ENCODE measurements at places on chromosomes 13 and 19.

GRCh38 chr13:34164582-34164981, 346.6 kb downstream of the RFC3 start:
- no peak for DNase-seq

DNA sequence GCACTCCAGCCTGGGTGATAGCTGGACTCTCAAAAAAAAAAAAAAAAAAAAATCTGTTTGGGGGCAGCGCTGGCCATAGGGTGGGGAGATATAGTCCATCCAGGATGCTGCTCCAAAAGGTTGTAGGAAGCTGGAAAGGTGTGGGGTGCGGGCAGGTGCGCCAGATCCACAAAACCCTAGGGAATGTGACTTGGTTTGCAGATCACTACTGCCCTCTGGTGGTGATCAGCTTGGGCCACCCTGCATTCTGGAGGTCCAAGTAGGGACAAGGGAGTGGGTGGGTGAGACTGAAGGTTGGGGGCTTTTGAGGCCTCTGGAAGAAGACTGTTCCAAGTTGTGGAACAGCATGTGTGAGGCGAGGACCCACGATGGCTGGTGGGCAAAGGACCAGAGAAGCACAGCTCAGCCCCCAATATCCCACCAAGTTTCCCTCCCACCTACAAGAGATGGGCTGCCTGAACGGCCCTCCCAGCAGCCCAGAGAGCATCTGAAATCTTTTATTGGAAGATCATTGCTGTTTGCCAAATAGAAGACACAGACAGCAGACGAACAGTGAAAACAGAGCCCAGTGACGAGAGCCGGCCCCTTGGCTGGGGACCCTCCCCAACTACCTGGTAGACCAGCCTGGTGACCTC, 10.4 kb upstream of the TYK2 start:
- DNase-seq, result peak; percentile 45

GRCh38 chr19:29324291-29324680, 111.3 kb upstream of the UQCRFS1 start:
- DNase-seq, result no peak

DNA sequence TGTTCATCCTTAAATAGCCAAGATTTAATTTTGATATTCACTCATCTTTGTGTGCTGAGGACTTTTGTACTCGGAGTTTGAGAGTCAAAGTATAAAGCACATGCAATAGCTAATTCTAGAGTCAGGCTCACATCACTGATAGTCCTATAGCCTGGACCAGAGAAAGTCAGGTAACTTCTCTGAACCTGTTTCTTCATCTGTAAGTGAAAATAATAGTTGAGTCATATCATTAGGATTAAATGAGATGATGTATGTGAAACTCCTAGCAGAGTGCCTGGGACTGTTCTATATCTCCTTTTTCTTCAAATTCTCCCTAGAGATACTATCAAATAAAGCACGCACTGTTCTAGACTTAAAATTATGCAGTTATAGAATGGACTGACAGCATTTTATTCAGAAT, 9.0 kb downstream of the CHAMP1 start:
- no peak for DNase-seq

DNA sequence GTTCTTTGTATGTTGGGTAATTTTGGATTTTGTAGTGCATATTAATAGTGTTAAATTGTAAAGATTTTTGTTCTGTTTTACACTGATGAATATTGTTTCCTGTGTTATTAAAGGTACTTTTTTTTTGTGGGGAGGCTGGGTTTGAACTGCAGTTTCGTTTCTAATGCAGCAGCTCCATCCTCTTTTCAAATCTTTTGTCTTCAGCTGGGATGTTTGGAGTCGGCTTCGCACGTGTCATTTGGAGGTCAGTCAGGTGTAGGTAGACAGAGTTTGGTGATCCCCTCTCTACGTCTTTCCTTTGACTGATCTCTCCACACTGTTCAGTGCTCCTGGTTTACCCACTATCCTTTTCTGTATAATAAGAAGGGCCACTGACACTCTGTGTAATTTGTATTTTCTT, 30.3 kb downstream of the TDRD3 start:
- DNase-seq, result no peak

DNA sequence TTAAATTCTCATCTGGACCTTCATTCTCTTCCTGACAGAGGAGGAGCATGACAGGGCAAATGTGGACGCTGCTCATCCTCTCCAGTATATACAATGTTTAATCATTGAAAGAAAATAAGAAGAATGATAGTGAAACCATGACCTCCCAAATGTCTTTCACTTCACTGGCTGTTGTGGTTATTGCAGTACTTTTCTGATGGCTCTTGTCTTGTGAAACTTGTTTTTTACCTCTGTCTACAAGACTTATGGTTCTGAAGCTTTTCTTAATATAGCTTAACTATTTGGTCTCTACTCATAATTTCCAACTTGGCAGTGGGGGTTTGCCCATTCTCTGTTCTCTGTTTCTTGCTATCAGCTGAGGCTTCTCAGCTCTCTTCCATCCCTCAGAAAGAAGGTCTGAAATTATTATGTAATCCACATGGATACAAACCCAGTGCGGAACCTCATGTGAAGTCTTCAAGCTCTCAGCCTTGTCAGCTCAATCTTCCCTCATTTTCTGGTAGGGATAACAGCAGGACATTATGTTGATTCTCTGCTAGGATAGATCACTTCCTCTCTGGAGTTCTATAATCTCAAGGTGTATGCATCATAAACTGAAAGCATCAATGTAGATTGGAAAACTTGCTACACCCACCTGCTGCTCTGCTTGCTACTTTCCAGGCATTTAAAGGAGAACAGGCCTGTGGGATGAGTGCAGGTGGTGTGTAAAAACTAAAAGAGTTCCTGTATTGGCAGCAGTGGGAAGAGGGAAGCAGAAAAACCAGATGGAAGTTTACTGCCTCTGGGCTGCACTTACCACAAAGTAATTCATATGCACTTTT, 250.3 kb upstream of the HTR2A start:
- DNase-seq, result no peak

GRCh38 chr13:79781829-79782540, 301.0 kb downstream of the NDFIP2 start:
- DNase-seq, result no peak

DNA sequence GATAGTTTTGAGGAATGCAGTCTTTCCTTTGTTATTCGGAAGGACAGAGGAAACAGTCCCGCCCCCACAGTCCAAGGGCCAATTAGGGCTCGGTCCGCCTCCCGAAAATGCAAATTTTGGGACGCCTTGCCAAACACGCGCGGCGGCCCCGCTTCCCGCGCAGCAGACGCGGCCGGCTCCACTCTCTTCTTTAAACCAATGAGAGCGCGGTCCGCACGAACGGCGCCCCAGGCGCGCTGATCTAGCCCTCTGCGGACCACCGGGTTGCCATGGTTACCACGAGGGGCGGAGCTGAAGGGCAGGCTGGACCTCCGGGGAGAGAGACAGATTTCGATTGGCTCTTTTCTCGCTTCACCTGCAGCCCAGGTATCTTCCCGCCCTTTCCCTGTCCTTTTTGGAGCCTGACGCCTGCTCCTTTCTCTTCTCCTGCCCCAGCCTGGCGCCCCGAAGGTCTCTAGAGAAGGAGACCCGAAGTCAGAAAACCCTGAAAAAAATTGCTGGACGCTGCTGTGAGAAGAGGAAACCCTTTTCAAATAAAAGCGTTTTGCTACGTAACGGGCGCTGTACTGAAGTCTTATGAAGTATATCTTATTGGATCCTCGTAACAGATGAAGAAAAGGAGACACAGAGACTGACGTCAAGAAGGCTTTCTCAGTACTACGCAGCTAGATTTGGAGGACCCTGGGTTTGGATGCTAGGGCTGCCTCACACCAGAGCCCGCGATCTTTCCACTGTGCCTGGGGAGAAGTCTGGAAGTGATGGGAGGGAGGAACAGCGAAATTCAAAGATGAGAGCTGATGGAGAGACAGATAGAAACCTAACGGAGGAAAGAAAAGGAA, 2.0 kb downstream of the PTH2 start:
- DNase-seq, result peak; percentile 54

DNA sequence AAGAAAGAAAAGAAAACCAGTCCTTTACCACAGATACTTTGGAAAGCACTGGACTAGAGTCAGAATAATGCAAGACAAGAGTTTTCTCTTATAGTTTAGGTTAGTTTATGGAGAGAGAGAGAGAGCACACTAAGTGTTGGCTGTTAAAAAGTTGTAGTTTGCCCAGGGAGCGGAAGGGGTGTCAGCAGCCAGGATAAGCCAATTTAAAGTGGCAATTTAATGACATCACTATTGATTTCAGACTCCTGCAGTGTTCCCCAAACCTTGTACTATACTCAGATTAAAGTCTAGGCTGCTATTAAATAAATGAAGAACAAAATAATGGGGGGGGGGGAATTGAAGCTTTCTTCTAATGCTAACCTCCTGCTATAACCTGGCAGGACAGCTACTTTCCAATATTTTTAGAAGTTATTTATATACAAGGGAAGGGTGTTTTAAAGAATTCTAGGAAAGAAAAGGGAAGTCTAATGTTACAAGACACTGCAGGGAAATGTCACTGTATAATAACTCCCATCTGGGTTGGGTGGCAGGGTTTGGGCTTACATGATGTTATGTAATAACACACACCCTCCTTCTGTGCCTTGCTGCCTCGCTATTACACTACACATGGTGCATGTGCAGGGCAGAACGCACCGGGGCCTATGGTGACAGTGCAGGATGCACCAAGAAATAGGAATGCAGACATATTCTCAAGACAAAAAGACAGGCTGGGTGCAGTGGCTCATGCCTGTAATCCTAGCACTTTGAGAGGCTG, 19.9 kb downstream of the TPT1 start:
- DNase-seq, result no peak

GRCh38 chr19:3353493-3353892, 12.9 kb upstream of the NFIC start:
- DNase-seq, result no peak

- DNase-seq, result no peak
Observed at GRCh38 chr19:45716359-45717130, 14.2 kb downstream of the FBXO46 start.

- no peak for DNase-seq
Observed at GRCh38 chr13:82772816-82773215, 1109.5 kb downstream of the SLITRK1 start.

DNA sequence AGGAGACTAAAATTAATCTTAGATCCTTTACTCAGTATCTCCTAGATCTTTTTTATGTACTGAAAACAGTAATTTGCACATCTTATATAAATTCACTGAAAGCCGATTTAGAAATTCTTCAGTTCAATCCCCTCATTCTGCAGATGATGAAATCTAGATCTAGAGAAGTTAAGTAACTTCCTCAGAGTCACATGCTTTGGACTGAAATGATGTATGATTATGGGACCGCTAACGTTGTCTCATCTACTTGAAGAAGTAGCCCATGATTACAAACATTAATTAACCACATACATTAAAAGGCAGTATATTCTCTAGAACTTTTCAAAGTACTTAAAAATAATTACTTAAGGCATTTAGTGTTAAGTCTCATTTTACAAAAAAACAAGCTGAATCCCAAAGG, 37.8 kb downstream of the ELF1 start:
- no peak for DNase-seq

- peak; percentile 21 for DNase-seq
Observed at GRCh38 chr19:33064458-33064791, 263 bp downstream of the RHPN2 start.

- DNase-seq, result no peak
Observed at GRCh38 chr19:39057615-39058014, 25.3 kb upstream of the FBXO27 start.

- no peak for DNase-seq
Observed at GRCh38 chr19:53910170-53910518, 1.1 kb downstream of the CACNG7 start.

DNA sequence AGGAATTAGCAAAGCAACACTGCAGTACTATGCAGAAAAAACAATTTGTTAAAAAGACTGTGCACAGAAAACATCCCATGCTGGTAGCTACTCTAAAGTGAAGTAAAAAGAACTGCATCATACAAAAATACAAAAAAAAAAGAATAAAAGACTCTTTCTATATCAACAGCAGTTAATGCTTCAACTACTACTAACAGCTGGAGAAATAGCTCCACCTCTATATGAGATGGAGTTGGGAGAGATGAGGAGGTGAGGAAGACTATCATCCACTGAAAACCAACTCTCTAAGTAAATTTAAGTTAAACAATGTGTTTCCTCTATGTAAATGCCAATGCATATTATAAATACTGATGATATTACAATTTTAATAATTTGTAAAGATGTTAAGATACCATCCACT, 1.8 kb downstream of the ZC3H13 start:
- DNase-seq, result no peak

DNA sequence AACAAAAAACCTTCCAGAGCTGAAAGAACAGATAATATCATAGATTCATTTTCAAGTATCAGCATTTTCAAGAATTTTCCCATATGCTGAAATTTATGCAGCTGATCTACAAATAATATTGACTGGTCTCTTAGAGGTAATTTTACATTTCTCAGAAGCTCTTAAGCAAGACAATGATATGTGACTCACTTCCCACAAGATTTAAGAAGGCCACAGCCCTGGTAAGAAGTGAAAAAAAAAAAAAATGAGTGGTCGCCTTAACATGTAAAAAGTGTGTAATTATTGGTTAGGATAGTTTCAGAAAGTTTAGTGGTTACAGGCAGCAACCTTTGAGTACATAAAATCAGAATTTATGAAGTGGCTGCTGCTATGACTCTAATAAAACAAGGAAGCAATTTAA, 54.5 kb downstream of the NUFIP1 start:
- DNase-seq, result no peak

DNA sequence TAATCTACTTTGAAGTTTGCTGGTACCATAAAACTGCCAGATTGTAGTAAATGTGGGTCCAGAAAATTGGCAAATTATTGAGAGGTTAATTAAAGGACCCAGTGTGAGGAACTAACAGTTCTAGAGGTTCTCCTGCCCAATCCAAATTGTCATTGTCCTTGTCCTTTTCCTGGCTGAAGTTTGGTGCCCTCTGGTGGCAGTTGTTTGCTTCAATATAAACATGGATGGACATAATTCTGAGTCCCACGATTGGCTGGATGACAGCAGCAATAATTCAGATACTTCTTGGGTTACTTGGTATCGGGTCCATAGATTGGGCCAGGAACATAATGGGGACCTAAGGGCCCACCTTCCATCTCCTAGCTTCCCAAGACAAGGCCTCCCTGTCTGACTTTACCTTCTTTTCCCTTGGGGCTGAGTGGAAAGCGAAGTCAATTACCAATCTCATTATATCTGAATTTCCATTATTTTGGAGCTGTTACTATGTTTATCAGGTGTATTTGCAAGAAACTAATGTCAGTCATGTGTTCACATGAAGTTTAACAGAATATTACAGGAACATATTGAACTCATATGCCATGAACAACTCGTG, 33.8 kb upstream of the GARRE1 start:
- DNase-seq, result peak; percentile 46

DNA sequence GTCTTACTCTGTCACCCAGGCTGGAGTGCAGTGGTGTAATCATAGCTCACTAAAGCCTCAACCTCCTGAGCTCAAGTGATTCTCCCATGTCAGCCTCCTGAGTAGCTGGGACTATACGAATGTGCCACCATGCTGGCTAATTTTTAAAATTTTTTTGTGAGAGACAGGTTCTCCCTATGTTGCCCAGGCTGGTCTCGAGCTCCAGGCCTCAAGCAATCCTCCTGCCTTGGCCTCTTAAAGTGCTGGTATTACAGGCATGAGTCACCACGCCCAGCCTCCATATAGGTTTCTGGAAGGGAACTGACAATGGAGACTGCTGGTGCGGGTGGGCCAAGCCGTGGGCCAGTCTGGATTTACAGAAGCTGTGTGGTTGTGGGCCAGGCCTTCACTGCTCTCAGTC, 189.2 kb downstream of the URI1 start:
- DNase-seq, result no peak

All from activated T-cell treated with anti-CD3 and anti-CD28 coated beads for 48 hours (primary cell).